Naive thymus-derived CD8-positive, alpha-beta T cell (primary cell): ENCODE measurements at places on chromosomes 6 and 20. TPM values are rescaled to one million over a fixed set of nuclear protein-coding genes. Genes with fewer than 3 reads are reported as not detected.

DNA sequence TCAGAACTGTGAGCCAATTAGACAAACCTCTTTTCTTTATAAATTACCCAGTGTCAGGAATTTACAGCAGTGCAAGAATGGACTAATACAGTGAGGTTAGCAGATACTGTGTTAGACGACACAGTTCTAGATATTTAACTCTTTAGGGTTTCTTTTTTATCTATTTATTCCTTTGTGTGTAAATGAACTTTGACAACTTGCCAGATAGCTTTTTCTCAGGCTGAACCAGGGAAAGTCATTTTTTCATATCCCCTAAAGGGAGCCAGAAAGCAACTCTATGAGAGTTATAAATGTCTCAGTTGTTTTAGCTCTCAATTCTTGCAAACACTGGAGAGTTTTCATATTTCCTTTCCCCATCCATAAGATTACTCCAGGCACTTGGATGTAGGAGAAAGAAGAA is 277.3 kb downstream of the PHF3 start:
- peaks cover 3% of the 10 kb centered on the region for H3K27me3 ChIP-seq
- no peaks in the 10 kb centered on the region for H3K4me1 ChIP-seq
- H3K36me3 ChIP-seq: no peaks in the 10 kb centered on the region

DNA sequence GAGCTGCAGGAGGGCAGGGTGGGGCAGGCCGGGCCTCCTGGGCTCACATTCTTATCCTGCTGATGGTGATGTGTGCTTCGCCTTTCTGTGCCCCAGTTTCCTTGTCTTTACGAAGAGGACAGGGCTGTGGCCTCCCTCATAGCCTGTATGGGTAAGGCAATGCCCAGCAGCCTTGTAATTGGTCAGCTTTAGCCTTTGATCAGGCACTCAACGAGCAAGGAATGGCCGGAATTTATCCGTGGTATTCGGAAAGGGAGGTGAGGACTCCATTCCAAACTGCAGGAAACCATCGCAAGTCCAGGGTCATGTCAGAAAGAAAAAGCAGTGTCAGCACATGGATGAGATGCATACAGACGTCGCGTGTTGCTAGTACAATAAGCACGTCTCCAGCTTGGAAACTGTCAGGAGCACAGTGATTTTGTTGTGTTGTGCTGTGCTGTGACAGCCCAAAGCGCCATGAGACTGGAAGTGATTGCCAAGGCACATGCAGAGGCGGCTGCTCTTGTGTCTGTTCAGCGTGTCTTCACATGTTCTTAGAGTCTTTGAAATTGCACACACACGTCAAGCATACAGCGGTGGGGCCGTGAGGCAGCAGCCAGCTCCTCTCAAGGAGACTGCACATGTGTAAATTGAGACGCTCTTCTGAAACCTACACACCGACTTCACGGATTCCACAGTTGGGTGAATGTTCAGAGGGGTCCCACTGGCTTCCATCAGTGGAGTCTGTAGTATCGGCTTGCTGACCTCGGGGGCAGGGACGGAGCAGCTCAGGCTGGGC is 6.2 kb downstream of the SS18L1 start:
- DNase-seq: no peak
- no peaks in the 10 kb centered on the region for H3K27me3 ChIP-seq
- peaks cover 53% of the 10 kb centered on the region for H3K4me1 ChIP-seq
- H3K36me3 ChIP-seq: peaks cover 17% of the 10 kb centered on the region
- H3K27ac ChIP-seq: no peak overlapping the region

- H3K4me1 ChIP-seq: peaks cover 35% of the 10 kb centered on the region
- no peak overlapping the region for H3K4me3 ChIP-seq
- H3K36me3 ChIP-seq: no peaks in the 10 kb centered on the region
- no peaks in the 10 kb centered on the region for H3K27me3 ChIP-seq
- H3K27ac ChIP-seq: no peak overlapping the region
These were observed 62.4 kb downstream of the TNFRSF21 start for GRCh38 chr6:47247227-47247797.

- no peak overlapping the region for H3K27ac ChIP-seq
- no peak overlapping the region for H3K4me3 ChIP-seq
- H3K4me1 ChIP-seq: no peaks in the 10 kb centered on the region
- DNase-seq: no peak
- no peaks in the 10 kb centered on the region for H3K36me3 ChIP-seq
- peaks cover 18% of the 10 kb centered on the region for H3K27me3 ChIP-seq
These were observed 28.2 kb downstream of the PDRG1 start for GRCh38 chr20:31923388-31924331.

The SCAF8 gene
- 13.4 TPM for polyA plus RNA-seq

GRCh38 chr20:51159303-51159702 is 136.4 kb upstream of the KCNG1 start:
- peaks cover 5% of the 10 kb centered on the region for H3K4me1 ChIP-seq
- no peak overlapping the region for H3K4me3 ChIP-seq
- DNase-seq: no peak
- peaks cover 17% of the 10 kb centered on the region for H3K27me3 ChIP-seq

The FOXF2 gene
- not detected for polyA plus RNA-seq

The SRSF12 gene
- polyA plus RNA-seq: 0.20 TPM

DNA sequence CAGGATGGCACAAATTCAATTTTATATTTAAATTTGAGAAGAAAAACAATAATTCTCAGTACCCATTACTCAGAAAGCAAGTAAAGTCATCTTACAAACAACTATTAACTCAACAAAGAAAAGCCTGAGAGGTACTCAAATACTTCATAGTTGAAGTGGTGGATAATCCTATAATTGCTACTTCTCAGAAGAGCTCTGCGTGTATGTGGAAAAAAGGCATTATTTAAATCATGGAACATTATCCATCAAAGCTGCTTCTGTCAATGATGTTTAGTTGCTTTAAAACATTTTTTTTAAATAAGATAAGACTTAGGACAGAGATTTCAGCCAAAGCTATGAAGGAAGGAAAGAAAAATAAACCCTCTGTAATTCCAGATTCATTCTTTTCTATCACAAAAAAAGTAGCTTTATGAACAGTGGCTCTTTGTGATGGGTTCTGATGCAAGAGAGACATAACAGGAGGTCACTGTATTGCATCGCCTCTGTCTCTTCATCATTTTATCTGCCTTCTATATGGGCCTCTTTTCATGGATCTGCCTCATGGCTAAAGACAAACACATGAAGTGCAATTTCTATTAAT is 367.9 kb upstream of the SLC35B3 start:
- H3K36me3 ChIP-seq: no peaks in the 10 kb centered on the region
- H3K27ac ChIP-seq: no peak overlapping the region

The DAAM2 gene
- not detected for polyA plus RNA-seq

The BANF2 gene
- not detected for polyA plus RNA-seq

- no peak overlapping the region for H3K27ac ChIP-seq
- no peak for DNase-seq
- peaks cover 32% of the 10 kb centered on the region for H3K4me1 ChIP-seq
- no peaks in the 10 kb centered on the region for H3K36me3 ChIP-seq
These were observed 1.2 kb downstream of the CSTF1 start for GRCh38 chr20:56393653-56394052.

DNA sequence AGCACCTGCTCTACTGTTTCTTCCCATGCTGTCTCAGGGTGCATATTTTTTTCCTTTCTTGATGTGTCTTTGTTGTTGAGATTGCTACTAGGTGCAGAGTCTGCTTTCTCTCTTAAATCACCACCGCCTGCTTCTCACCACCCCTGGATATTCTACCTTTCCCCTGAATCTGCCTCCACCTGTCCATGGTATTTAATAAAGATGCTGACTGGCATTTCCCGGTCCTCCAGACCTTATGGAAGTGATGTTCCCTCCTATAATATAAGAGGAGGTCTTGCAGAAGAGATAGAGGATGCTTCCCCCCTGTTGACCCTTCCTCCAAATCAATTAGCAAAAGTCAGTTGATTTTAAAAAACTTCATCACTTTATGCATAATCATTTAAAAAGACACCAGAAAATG is 107.9 kb upstream of the IYD start:
- peaks cover 4% of the 10 kb centered on the region for H3K27me3 ChIP-seq
- H3K36me3 ChIP-seq: no peaks in the 10 kb centered on the region
- DNase-seq: no peak
- H3K4me1 ChIP-seq: no peaks in the 10 kb centered on the region
- H3K4me3 ChIP-seq: no peak overlapping the region
- H3K27ac ChIP-seq: no peak overlapping the region

- H3K27me3 ChIP-seq: no peaks in the 10 kb centered on the region
- H3K4me3 ChIP-seq: no peak overlapping the region
- H3K4me1 ChIP-seq: no peaks in the 10 kb centered on the region
- no peak overlapping the region for H3K27ac ChIP-seq
- no peak for DNase-seq
- no peaks in the 10 kb centered on the region for H3K36me3 ChIP-seq
These were observed 9.6 kb upstream of the CST3 start for GRCh38 chr20:23647346-23647745.

DNA sequence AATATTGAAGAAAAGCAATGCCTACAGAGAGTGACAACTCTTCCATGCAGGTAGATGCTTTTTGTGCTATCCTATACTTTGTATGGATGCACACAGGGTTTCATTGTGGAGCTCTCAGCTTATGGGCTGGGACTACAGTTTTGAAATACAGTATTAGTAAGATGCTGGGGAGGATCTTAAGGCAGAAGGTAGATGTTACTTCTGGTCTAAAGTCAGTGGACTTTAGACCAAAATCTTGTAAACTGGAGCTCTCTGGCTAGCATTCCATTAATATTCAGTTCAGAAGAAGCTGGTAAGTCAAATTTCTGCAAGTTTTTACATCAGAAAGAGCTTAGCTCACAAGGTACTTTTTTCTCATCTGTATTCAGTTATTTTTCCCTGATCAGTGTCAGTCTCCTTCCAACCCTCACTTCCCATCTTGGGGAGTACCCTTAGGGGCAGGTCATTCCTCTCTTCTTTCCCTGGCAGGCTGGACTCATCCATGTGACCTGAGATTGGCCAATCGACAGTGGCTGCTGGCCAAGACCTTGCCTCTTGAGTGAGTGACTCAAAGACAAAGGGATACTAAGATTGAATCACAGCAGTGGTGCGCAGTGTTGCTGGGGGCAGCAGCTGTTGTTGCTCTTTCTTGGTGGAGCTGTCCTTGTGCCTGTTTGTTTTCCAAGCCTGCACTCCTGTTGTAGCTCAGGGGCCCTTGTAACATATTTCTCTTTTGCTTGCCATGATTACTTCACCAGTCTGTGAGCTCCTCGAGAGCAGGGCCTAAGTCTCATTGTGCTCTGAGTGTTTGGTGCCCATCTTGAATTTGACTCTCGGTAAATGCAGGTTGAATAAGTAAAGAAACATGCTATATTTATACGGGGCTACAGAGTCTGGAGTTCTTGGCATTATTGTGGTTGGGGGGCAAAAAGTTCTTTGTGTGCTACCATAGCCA is 2.8 kb upstream of the PHF20 start:
- H3K27me3 ChIP-seq: no peaks in the 10 kb centered on the region
- peaks cover 2% of the 10 kb centered on the region for H3K36me3 ChIP-seq
- peak overlapping the region; percentile 72 for H3K4me3 ChIP-seq
- H3K4me1 ChIP-seq: peaks cover 72% of the 10 kb centered on the region
- DNase-seq: no peak

DNA sequence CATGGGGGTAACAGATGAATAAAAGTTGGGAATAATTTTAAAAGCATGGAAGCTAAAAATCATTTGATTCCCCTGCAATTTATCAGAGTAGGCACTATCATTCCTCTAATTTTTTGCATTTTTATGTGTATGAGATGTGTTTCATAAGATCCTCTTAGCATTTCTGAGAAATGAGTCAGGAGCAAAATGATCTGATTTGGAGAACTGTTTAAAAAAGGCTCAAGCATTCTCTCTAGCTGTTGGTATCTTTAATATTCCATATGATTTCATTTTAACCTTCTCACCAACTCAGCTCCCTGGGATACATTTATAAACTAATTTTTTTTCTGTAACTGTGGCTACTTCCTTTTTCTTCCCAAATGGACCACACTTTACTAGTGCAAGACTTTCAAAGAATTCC is 60.9 kb downstream of the MCHR2 start:
- H3K4me3 ChIP-seq: no peak overlapping the region
- no peaks in the 10 kb centered on the region for H3K4me1 ChIP-seq
- H3K27ac ChIP-seq: no peak overlapping the region
- DNase-seq: no peak

DNA sequence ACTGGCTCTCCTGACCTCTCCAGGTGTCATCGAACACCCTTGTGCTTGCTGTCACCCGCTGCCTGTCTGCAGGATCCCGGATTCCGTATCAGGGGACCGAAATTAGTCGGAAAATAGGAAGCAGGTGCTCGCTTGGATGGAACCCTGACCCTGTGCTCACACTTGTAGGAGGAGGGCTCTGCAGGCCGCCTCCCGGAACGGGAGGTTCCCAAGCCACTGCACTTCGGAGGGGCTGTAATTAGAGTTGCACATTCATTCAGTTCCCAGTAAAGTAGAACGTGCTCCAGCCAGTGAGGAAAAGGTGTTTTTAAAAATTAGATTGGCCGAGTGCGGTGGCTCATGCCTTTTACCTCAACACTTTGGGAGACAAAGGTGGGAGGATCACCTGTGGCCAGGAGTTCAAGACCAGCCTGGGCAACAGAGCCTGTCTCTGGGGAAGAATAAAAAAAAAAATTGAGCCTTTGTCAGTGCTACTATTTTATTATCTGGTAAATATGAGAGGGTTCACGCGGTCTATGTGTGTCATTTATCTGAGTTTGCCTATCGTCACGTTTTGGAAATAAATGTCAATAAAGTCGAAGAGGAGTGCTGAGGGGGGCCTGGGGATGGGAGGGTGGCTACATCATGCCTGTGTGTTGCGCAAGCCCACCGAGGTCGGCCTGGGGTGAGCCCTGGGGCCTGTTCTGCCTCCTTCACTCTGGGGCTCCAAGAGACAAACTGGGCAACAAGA is 1.5 kb upstream of the GMEB2 start:
- no peak for DNase-seq
- peak overlapping the region; percentile 98 for H3K4me3 ChIP-seq
- H3K27me3 ChIP-seq: no peaks in the 10 kb centered on the region
- H3K27ac ChIP-seq: peak overlapping the region; percentile 97

- H3K27me3 ChIP-seq: no peaks in the 10 kb centered on the region
- DNase-seq: no peak
- H3K4me1 ChIP-seq: no peaks in the 10 kb centered on the region
- H3K36me3 ChIP-seq: no peaks in the 10 kb centered on the region
These were observed 149.4 kb downstream of the KLHL32 start for GRCh38 chr6:97073903-97074302.

The TREM1 gene
- not detected for polyA plus RNA-seq

The SEMG1 gene
- polyA plus RNA-seq: not detected

The TMEM74B gene
- not detected for polyA plus RNA-seq

GRCh38 chr20:47809161-47809960 is 24.1 kb upstream of the SULF2 start:
- no peak overlapping the region for H3K27ac ChIP-seq
- no peak for DNase-seq
- H3K36me3 ChIP-seq: peaks cover 4% of the 10 kb centered on the region
- H3K27me3 ChIP-seq: peaks cover 38% of the 10 kb centered on the region
- H3K4me3 ChIP-seq: no peak overlapping the region

- H3K27me3 ChIP-seq: peaks cover 8% of the 10 kb centered on the region
- H3K27ac ChIP-seq: no peak overlapping the region
- no peaks in the 10 kb centered on the region for H3K36me3 ChIP-seq
- H3K4me3 ChIP-seq: no peak overlapping the region
These were observed 100.0 kb upstream of the JARID2 start for GRCh38 chr6:15145821-15146220.

- no peak overlapping the region for H3K27ac ChIP-seq
- H3K4me1 ChIP-seq: peaks cover 4% of the 10 kb centered on the region
- no peaks in the 10 kb centered on the region for H3K27me3 ChIP-seq
- H3K36me3 ChIP-seq: peaks cover 34% of the 10 kb centered on the region
- no peak overlapping the region for H3K4me3 ChIP-seq
- DNase-seq: no peak
These were observed 6.3 kb downstream of the ZMYND8 start for GRCh38 chr20:47350181-47350550.

GRCh38 chr20:55333798-55334197 is 671.5 kb downstream of the CBLN4 start:
- no peaks in the 10 kb centered on the region for H3K4me1 ChIP-seq
- H3K27ac ChIP-seq: no peak overlapping the region
- no peak overlapping the region for H3K4me3 ChIP-seq
- no peaks in the 10 kb centered on the region for H3K27me3 ChIP-seq
